Hematopoietic multipotent progenitor cell treated with erythropoietin and hydrocortisone succinate and interleukin-3 and kit ligand, for 4 days (in vitro differentiated cells): ENCODE measurements at places on chromosomes 13 and 19.
A peak's percentile ranks its signal among the peaks of the same experiment; 100 is the strongest.

DNA sequence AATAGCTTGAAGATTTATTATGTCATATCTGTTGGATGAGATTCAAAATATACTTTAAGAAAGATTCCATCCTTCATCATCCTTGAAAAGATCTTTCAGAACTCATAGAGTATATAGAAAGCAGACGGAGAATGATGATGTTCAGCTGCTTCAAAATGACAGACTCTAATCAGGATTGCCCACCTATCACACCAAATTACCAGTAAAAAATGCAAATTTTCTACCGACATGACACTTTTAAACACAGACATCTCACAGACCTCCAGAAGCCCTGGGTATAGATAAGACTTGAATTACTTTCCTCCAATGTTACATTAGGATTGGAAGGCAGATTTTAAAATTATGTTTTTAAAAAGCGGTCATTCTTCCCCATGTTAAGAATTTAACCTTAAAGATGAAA, 235.5 kb downstream of the GPC6 start:
- no peak for DNase-seq

- DNase-seq = peak; percentile 71
These were observed 550 bp upstream of the DLL3 start for GRCh38 chr19:39497996-39498797.

DNA sequence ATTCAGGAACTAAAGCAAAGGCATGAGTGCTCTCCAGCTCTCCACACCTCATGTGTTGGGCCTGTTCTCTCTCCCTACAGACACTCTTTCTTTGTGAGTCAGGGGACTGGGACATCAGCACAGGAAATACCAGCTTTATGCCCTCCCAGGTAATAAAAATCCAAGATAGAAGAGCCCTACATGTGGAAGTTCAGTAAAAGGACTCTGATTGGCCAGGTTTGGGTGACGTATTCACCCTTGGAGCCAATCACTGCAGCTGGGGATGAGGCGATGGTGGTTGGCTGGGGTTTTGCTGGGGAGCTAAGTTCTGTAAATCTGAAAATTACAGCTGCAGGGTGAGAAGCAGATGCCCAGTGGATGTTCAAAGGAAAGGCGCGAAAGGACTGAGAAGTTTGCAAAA, 32.5 kb downstream of the CCDC70 start:
- DNase-seq = no peak

GRCh38 chr13:35814605-35815011, 316.6 kb downstream of the DCLK1 start:
- DNase-seq = no peak

DNA sequence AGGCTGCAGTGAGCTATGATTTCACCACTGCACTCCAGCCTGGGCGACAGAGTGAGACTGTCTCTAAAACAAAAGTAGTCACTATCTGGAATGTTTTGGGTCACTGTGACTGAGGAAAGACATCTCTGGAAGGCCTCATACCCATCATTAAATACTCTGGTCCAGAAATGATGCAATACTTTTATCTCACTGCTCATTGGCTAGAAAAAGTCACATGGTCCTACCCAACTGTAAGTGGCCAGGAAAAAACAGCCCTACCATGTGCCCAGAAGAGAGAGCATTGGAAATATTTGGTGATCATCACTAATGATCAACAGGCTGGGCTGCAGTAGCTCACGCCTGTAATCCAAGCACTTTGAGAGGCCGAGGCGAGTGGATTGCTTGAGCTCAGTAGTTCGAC, 29.8 kb downstream of the PNPLA6 start:
- DNase-seq = no peak

DNA sequence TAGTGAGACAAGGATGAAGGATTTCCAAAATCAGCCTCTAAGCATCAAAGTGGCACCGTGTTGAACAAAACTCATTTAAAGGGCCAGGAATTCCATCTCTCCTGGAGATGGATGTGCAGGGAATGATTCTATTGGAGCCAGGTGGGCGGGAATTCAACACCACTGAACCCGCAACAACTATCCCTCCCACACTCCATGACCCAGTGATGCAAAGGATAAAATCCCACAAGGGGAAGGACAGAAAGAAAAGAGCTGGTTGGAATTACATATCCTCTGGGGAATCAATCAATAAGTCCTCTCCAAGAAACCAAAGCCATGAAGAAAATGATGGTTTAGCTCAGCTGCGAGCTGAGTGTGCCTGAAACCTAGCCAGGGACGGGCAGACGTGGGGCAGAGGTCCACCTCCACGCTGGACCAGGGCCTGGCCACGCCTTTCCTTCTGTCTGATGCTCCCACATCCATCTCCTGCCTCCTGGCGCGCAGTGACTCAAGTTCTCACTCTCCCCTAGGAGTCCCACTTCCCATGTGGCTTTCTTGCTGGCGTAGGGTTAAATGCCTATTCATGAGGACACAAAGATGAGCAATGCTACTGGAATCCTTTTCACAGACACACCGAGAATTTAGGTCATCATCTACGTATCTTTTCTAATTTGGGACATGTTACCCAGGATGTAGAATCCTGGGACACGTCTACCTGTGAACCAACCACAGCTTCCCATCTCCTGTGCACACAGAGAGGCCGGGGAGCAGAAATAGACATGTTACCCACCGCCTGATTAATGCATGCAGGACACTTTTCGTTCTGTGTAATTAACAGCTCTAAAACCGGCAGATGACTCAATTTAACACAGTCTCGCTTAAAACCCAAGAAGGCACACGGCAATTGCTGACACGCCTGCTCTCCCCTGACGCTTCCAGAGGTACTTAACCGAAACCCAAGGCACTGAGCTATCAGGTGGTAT, 48.6 kb downstream of the PEPD start:
- DNase-seq = no peak

- DNase-seq = no peak
These were observed 38.2 kb downstream of the PTPRS start for GRCh38 chr19:5302396-5302795.

- no peak for DNase-seq
These were observed 43.0 kb downstream of the COL4A2 start for GRCh38 chr13:110350049-110350448.

GRCh38 chr13:32264407-32264806, 50.8 kb downstream of the ZAR1L start:
- no peak for DNase-seq

DNA sequence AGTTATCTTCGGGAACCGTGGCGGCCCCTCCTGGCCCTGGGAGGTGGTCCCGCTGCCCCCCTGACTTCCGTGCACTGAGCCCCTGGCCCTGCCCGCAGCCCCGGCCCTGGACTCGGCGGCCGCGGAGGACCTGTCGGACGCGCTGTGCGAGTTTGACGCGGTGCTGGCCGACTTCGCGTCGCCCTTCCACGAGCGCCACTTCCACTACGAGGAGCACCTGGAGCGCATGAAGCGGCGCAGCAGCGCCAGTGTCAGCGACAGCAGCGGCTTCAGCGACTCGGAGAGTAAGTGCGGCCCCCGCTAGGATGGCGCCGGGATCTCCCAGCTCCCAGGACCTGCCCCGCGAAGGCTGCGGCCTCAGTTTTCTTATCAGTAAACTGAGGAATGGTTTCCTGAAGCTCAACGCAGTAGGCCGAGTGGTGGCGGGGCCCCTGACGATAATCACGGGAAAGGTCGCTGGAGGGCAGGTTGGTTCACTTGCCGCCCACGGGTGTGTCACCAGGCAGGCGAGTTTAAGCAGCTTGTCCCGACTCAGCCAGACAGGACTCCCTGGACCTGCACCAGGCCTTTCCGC, 924 bp downstream of the RGCC start:
- DNase-seq = peak; percentile 61
